Tibial artery (tissue), 4 donors: ENCODE measurements at places on chromosomes 11 and 22.

GRCh38 chr11:118910309-118911112, 15.2 kb downstream of the BCL9L start:
- DNase-seq = peak; percentile 71

DNA sequence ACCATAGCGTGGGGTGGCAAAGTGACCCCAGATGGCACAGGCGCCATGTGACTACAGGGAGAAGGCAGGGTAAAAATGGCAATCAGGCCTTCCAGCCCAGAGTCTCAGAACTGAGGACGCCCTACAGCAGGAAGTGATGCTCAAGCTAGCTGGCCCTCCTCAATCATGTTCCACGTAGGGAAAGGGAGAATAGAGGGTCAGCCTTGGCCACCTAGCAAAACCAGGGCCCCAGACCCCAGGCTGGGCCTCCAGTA, 978 bp upstream of the ANKRD13D start:
- no peak for DNase-seq

DNA sequence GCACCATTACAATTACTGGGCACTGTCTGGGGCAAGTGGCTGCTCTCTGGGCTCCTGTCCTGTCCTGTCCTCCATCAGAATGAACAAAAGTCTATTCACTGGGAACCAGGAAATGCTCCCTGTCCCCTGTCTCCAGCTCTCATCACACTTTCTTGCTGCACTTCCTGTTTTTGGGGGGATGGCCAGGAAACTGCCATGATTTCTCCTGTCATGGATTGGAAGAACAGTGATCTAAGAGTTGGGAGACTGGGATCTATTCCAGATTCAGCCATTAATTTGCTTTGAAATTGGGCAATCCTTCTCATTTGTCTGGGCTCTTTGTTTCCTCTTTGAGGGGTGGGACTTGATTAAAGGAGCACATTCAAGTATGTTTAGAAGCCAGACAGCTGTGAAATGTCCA, 61.4 kb upstream of the KIRREL3 start:
- no peak for DNase-seq

- DNase-seq = peak; percentile 40
These were observed 74.1 kb upstream of the SHANK2 start for GRCh38 chr11:71326328-71326940.

DNA sequence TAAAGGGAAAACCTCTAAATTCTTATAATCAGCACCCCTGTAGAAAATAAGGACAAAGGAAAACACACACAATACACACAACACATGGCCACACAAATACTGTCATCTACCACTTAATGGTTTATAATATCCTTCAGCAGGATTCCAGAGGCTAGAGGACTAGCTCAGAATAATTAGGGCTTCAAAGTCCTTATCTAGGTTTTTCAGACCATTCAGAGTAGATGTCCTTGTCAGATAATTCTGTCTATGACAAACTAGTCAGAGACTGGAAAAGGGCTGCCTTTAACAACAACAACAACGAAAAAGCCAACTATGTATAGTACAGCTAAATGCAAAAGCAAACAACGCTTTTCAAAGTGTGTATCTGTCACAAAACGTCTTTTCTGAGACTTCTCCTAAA, 456.5 kb upstream of the CNTN5 start:
- no peak for DNase-seq

DNA sequence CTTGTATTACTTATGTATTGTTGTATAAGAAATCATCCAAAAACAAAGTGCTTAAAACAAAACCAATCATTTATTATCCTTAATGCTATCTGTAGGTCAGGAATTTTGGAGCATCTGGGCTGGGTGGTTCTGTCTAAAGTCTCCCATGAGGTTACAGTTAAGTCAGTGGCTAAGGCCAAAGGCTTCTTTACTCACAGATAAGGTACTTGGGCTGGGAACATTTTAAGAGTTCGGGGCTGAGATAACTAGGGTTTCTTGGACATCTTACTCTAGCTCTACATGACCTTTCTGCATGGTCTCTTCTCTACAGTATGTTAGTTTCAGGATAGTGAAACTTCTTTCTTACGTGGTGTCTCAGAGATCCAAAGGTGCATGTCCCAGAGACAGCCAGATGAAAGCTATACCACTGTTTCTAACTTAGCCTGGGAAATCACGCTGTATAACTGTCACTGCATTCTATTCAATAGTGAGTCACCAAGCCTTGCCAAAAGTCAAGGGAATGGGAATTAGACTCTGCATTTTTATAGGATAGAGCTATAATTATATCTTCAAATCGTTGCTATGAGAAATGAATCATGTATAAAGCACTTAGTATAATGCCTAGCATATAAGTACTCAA, 29.6 kb downstream of the SOX6 start:
- DNase-seq = no peak

GRCh38 chr22:45441138-45441537, 27.6 kb downstream of the RIBC2 start:
- DNase-seq = peak; percentile 81

- DNase-seq = no peak
These were observed 138.8 kb upstream of the SOX6 start for GRCh38 chr11:16494918-16495691.

- DNase-seq = peak; percentile 59
These were observed 2.2 kb upstream of the OMP start for GRCh38 chr11:77100166-77101042.

DNA sequence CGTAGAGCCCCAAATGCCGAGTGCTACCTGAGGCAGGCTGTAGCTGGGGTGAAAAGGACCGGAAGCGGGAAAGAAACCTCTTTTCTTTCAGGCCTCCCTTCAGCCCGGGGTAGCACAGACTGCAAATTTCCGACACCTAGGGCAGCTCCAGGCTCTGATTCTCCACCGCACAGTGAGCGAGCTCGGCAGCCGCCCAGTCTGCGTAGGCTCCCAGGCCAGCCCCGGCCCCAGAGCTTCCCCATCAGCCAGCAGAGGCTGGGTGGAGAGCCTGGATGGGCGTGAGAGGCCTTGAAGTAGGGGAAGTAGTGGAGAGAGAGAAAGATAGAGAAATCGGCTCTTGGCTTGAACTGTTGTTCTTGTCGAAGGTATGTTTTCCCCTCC, 9.3 kb upstream of the PAX6 start:
- no peak for DNase-seq

DNA sequence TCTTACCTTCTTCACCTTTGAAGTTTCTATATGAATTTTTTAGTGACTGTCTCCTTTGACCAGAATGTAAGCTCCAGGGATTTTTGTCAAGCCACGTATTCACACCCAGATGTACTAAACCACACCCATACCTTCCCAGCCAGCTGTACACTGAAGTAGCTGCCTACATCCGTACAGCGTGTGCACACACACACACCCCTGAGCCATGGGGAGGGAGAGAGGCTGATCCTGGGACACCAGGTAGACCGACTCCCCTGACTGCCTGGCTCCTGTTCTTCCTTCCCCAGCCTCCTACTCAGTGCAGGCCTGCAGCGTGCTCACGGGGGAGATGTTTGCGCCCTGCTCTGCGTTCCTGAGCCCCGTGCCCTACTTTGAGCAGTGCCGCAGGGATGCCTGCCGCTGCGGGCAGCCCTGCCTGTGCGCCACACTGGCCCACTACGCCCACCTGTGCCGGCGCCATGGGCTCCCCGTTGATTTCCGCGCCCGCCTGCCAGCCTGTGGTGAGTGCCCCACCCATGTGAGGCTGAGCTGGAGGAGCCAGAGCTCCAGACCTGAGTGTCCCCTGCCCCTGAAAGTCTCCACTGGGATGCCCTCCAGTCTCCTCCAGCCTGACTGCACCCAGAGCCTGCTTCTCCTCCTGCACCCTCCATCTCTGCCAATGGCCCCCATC, 25.9 kb downstream of the OTOG start:
- DNase-seq = no peak

- no peak for DNase-seq
These were observed 6.0 kb upstream of the PAK1 start for GRCh38 chr11:77479746-77480352.

GRCh38 chr11:1276041-1276790, 33.2 kb downstream of the TOLLIP start:
- DNase-seq = no peak

GRCh38 chr11:122923302-122923701, 40.7 kb downstream of the JHY start:
- DNase-seq = no peak

DNA sequence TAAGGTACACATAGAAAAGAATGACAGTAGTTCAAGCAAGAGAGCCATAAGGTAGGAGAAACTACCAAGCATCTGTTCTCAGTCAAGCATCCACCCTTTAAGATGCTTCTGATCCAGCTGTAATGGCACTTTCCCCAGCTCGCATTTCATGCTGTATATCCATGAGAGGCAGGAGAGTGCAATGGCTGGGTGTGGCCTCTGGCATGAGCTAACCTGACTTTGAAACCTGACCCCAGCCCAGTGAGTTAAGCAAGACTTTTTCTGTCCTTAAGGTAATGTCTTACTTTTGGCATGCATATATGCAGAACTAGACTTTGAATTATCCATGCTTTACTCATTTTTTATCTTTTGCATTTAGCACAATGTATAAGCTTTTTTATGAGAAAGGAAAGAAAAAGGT, 79.8 kb upstream of the CNTN5 start:
- no peak for DNase-seq

DNA sequence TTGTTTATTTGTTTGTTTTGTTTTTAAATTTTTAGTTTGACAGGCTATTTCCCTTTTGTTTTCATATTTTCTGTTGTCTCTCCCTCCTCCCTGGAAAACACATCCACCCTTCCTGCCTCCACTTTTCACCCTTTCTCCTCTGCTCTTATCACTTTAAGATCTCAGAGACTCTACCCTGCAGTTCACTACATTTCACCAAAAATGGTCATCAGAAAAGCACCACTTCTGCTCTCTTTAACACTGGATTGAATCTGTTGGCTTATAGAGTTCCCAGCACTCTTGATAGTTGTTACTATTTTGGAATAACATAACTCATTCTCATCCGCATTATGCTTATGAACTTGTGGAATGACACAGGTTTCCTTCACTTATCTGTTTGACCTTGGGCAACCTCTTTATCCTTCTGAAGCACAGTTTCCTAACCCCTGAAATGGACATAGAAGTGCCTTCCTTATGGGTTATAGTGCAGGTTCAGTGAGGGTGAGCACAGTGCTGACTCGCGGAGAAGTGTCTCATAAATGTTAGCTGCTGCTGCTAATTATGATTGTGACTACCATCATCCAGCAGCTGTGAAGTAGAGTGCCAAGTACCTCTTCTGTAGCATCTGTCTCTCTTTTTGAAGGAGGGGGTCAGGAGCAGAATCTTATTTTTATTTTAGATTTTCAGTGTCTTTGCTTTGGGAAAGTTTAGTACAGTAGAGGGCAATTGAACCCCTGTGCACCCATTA, 15.0 kb downstream of the TEAD1 start:
- DNase-seq = no peak

DNA sequence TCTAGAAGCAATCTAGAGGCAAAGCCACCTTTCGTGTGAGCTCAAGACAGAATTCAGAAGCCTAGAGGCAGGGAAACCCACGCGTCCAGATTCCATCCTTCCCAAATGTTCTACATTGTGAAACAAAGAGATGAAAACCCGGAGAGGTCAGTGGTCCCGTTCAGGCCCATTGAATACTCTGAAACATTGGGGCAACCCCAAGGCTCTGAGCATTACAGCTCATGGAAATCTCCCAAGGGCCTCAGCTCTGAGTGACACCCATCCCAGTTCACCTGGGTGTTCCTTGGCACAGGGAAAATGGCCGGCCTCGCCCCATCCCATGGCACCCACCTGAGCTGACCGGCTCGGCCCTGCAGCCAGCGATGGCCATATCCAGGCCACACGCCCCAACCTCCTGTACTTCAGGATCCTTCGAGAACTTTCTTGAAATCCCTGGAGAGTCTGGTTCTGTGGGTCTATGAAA, 128.6 kb upstream of the FGF3 start:
- no peak for DNase-seq

DNA sequence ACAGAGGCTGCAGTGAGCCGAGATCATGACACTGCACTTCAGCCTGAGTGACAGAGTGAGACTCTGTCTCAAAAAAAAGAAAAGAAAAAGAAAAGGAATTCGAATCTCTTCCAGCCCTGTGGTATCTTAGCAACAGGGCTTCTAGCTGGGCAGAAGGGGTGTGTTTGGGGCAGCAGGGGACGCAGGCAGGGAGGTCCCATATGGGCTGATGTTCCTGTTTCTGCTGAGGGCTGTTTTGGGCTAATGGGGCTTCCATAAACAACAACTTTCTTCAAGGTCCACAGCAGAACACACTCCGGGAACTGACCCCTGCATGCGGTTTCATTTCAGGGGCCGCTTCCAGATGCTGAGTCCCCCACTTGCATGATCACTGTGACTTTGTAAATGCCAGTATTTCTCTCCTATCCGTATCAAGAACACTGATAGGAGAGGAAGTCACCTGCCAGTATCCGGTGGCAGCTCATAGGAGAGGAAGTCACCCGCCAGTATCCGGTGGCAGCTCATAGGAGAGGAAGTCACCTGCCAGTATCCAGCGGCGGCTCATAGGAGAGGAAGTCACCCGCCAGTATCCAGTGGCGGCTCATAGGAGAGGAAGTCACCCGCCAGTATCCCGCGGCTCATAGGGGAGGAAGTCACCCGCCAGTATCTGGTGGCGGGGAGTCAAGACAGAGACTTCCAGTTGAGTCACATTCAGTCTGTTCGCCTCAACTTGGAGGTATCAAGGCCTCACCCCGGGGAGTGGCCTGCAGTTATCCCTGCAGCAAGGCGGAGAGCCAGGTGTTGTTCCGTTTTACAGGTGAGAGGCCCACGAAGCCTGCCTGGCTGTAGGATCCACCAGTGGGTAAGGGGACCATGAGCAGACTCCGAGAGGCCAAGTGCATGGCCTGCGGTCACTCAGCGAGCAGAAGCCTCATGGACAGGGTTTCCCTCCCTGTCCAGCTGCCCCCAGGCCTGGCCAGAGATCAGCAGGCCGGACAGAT, 8.3 kb upstream of the FGF19 start:
- DNase-seq = no peak

GRCh38 chr11:28108958-28109357, 770 bp downstream of the METTL15 start:
- DNase-seq = no peak

DNA sequence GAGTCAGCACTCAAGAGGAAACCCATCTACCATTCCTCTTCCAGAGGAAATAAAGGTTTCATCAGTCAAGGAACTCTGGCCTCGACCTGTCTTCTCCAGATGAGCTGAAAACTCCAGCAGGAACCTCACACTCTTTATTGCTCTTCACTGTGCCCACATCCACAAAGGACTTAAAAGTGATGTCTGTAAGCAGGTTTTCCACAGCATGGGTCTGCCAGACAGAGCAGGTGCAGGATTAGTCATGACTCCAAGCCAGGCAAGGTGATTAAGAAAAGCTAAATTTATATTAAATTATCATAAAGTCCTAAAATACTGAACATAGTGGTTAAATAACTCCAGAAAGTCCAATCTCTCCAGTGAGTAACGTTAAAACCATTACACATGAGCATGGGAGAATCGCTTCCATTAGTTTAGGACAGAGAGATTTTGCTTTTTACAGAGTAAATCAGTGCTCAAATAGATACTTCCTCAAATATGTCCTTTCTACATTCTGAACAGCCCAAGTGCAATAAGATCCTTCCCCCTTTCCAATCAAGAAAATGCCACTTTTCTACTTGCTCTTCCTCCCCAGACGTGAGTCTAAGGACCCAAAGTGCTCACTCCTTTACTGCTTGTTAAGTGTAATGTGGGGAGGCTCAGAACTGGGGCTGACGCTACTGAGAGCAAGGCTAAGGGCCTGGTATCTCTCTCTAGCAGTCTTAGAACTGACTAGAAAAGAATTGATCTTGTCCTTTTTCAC, 10.7 kb upstream of the CKAP5 start:
- DNase-seq = no peak

- DNase-seq = no peak
These were observed 597.2 kb downstream of the DLG2 start for GRCh38 chr11:85029964-85030363.
